ENCODE measurements at places on chromosomes 16 and 17.

- no peak for DNase-seq
Observed at GRCh38 chr16:77227745-77228144, 28.5 kb downstream of the SYCE1L start.

DNA sequence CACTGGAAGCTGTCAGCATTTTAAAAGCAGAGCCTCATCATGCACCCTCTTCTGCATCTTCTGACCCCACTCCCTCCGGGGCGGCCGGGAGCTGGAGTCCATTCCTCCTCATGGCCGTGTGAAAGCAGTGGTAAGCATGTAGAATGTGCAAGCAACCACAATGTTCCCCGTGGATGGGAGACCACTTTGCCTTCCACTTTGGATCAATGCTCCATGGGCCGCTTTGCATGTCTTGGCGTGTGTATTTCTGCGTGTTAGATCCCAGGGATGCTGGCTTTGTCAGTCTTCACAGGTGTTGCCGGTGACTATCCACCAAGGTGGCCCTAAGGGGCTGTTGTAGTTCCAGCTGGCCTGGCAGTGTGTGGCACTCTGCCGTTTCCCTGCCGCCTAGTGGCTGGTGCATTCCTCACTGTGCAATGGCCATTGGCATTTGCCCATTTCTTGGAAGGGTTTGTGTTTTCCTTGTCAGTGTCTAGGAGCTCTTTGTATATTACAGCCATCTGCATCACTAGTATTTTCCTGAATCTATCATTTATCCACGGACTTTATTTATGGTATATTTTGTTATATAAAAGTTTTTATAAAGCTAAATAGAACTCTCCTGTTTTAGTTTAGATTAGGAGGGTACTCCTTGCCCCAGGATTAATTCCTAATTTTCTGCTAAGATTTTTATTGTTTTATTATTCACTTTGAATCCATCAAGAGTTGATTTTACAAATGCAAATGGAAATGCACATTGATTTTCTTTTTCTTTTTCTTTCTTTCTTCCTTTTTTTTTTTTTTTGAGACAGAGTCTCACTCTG, 5.8 kb upstream of the ALDH3A1 start:
- peak; percentile 51 for DNase-seq

GRCh38 chr16:77443357-77444146, 8.7 kb upstream of the ADAMTS18 start:
- no peak for DNase-seq

DNA sequence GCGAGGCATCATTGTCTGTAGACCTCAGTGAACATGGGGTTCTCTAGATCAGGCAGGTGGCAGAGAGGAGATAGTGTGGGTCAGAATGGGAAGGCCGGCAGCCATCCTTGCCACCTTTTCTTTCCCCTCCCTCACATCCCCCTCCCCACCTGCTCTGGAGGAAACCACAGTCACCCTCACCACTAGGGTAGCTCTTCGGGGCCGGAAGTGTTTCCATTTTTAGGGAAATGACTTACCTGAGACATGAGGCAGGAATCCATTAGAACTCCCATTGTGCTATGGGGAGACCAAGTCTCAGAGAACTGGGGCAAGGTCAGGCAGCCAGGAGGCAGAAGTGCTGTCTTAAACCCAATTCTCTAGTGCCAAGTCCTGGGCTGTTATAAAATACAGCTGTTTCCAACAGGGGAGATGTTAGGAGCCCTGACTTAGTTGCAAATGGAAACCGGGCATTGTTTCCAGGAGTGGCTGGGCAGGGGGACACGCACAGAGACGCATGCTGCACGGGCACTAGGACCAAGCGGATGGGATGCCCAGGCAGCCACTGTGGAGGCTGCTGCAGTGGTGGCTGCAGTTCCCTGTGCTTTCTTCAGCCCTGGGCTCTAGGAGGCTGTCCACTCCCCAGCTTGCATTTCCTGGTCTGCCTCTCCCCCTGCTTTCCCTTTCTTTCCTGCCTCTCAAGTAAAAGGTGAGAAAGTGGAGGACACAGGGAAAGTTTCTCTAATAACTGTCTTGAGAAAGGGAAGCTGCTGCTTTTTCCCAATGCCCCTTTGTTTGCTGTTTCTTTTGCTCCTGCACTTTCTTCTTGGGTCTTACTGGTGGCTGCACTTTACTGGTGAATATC, 2.8 kb downstream of the HAS3 start:
- DNase-seq = no peak

- DNase-seq = no peak
Observed at GRCh38 chr16:4204521-4204920, 37.4 kb downstream of the SRL start.

GRCh38 chr17:77690271-77691161, 268.0 kb upstream of the TNRC6C start:
- DNase-seq = no peak

DNA sequence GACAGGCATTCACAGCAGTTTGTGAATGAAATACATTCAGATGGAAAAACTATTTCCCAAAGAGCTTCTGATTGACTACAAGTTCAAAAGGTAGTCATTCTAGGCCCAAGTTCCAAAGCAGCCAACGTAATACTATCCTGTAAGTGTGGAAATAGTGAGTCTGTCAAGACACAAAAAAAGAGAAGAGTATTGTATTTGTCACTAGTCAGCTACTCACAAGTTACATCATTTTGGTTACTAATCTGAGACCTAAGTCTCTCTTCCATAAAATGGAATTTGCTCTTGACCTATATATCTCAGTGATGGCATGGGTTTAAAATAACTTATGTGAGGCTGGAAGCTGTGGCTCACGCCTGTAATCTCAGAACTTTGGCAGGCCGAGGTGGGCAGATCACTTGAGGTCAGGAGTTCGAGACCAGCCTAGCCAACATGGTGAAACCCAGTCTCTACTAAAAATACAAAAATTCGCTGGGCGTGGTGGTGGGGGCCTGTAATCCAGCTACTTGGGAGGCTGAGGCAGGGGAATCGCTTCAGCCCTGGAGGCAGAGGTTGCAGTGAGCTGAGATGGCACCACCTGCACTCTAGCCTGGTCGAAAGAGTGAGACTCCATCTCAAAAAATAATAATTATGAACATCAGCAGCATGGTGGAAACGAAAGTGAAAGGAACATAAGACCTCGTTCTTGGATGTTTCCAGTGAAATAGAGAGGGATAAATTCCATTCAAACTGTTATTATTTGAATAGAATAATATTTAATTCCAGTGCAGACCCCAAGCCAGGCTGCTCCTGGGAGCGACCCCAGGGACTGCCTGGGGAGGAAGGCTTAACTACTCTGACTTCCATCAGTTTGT, 2.9 kb downstream of the CMC2 start:
- DNase-seq = no peak

DNA sequence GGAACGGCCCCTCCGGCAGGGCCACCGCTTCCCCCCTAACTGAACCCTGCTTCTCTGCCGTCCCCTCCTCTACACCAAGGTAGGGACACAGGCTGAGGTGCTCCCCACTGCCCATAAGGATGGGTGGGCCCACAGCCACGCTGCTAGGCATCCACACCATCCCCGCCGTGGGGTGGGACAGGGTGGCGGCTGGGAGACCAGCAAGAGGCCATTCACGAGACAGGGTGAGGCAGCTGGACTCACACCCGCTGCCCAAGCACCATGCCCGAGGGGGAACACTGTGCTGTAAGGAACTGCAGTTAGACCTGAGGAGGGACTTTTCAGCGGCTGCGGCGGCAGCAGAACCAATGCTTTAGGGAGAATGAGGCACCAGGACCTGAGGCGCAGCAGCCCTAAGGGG, 47.5 kb upstream of the RRN3 start:
- no peak for DNase-seq

DNA sequence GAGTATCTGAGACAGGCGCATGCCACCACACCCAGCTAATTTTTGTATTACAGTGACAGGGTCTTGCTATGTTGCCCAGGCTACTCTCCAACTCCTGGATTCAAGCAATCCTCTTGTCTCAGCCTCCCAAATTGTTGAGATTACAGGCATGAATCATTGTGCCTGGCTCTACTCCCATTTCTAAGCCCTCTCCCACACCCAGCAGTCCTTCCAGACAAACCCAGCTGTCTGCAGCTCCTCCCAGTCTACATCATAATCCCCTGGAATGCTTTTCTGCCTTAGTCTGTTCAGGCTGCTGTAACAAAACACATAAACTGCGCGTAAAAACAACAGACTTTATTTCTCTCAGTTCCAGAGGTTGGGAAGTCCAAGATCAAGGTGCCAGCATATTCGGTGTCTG, 144.5 kb downstream of the GRIN2A start:
- DNase-seq = no peak

DNA sequence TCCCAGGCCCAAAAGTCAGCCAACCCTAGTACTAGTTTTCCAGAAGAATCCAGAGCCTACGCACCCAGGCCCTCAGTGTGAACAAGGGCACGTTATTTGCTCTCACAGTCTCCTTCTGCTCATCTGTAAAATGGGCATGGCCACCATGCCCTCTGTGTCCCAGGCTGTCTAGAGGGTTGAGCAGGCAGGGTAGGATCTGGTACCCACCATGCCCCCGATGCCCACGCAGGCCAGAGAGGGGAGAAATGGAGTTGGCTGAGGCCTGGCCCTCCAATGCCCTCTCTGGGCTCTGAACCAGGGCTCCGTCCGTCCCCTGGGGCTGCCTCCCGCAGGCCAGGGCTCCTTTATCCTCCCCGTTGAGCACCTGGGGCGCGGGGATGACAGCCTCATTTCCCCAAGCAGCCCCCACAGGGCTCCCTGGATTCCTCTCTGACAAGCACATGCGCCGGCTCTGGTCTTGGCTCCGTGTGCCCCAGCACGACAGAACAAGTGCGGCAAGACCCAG, 9.1 kb upstream of the BAHCC1 start:
- no peak for DNase-seq

GRCh38 chr16:58503863-58504688, 4.1 kb downstream of the NDRG4 start:
- no peak for DNase-seq

DNA sequence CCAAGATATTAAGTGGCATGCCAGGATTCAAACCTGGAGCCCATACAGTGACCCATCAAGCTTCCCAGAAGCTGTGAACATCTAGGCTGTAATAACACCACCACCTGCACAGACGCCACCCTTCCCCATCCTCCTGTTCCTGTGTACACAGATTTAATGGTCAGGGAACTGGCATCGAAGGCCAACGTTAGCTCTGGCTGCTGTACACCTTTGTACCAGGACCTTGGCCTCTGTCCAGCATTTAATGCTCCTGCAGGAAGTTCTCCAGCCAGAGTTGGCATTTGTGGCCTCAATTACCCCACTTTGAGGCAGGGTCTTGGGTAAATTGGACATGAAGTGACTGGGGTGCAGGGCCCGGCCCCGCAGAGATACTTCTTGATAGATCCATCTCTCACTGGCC, 49.3 kb downstream of the SCNN1B start:
- DNase-seq = no peak

DNA sequence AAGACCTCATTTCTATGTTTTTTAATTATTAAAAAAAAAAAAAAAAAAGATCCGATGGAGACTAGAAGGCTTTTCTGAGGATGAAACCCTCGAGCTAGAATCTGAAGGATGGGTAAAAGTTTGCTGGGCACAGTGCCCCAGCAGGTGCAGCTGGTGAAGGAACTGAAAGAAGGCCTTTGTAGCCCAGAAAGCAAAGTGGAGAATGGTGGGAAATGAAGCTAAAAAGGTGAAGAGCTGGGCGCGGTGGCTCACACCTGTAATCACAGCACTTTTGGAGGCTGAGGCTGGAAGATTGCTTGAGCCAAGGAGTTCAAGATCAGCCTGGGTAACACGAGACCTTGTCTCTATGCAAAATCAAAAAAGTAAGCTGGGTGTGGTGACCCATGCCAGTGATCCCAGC, 50.3 kb upstream of the SEC14L1 start:
- no peak for DNase-seq

GRCh38 chr17:63945784-63946439, 13.8 kb upstream of the CD79B start:
- no peak for DNase-seq

GRCh38 chr17:41082626-41083025, 1.3 kb upstream of the KRTAP4-7 start:
- no peak for DNase-seq

Data from posterior cingulate gyrus (tissue), 11 donors.